Activated T-cell treated with anti-CD3 and anti-CD28 coated beads, Interleukin-2, amount 50 U/mL, for 72 hours (primary cell): ENCODE measurements at places on chromosomes 6 and 20.

- no peak overlapping the region for H3K27ac ChIP-seq
- H3K36me3 ChIP-seq = no peaks in the 10 kb centered on the region
- peaks cover 52% of the 10 kb centered on the region for H3K27me3 ChIP-seq
- peaks cover 5% of the 10 kb centered on the region for H3K4me1 ChIP-seq
Measured at GRCh38 chr20:62479156-62479555, 3.4 kb upstream of the GATA5 start.

DNA sequence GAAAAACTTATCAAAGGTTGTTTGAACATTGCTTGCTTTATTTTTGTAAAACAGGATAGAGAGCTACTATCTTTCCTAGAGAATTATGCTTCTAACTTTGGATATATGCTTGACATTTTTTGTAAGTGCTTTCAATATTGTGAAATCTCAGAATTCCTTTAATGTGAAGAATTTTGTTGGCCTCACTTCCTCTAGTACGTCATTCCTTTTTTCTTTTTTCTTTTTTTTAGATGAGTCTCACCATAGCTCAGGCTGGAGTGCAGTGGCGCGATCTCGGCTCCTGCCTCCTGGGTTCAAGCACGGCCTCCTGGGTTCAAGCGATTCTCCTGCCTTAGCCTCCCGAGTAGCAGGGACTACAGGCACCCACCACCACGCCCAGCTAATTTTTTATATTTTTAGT, 668.1 kb downstream of the RFPL4B start:
- H3K4me1 ChIP-seq = no peaks in the 10 kb centered on the region
- no peak for DNase-seq
- no peak overlapping the region for H3K27ac ChIP-seq
- H3K27me3 ChIP-seq = no peaks in the 10 kb centered on the region

- no peak for DNase-seq
- H3K36me3 ChIP-seq = no peaks in the 10 kb centered on the region
- no peaks in the 10 kb centered on the region for H3K4me1 ChIP-seq
- H3K27me3 ChIP-seq = peaks cover 10% of the 10 kb centered on the region
Measured at GRCh38 chr20:19328676-19329075, 116.2 kb downstream of the SLC24A3 start.

DNA sequence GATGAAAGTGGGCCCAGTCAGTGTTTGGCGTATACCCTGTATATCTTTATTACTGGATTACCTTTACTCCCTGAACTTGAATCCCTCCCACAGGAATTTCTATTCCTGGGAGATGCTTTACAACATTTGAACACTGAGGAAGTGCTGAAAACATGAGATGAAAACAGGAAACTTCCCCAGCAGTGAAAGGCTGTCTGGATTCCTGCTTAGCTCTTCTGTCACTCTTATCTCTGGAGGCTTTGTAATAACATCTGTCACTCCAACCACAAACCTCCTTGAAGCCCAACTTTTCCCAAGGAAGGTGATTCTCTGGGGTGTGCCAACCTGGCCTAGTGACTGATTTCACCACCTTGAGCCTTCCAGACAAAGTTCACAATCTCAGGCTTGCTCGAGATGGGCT, 264.5 kb upstream of the BMP2 start:
- no peak overlapping the region for H3K27ac ChIP-seq
- no peaks in the 10 kb centered on the region for H3K27me3 ChIP-seq
- no peaks in the 10 kb centered on the region for H3K4me1 ChIP-seq
- DNase-seq = no peak
- H3K4me3 ChIP-seq = no peak overlapping the region
- no peaks in the 10 kb centered on the region for H3K36me3 ChIP-seq

DNA sequence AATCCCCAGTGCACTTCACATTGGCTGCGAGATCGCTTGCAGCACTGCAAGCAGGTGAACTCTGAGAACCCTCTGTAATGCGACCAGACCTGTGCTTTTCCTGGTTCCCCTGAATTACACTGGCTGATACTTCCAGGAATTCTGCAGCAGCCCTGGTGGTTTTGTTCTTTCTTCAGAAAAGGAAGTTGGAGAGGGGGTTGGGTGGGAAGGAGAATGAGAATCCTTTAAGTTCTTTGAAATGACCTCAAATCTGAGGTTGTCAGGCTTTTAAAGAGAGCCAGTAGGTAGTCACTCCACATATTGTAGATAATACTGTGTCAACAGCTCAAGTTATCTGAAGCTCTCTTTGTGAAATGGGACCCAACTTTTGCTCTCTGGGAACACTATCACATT, 62.4 kb downstream of the GCNT2 start:
- DNase-seq = no peak
- H3K36me3 ChIP-seq = no peaks in the 10 kb centered on the region
- peaks cover 5% of the 10 kb centered on the region for H3K4me1 ChIP-seq
- H3K27ac ChIP-seq = no peak overlapping the region
